ENCODE measurements at places on chromosomes 2 and 18. TPM values are rescaled to one million over a fixed set of nuclear protein-coding genes. Genes with fewer than 3 reads are reported as not detected.

The ADRA2B gene
- 3.5 TPM for total RNA-seq

The SCN3A gene
- not detected for total RNA-seq

- no peak for DNase-seq
Observed at GRCh38 chr2:42835577-42836371, 43.4 kb upstream of the HAAO start.

DNA sequence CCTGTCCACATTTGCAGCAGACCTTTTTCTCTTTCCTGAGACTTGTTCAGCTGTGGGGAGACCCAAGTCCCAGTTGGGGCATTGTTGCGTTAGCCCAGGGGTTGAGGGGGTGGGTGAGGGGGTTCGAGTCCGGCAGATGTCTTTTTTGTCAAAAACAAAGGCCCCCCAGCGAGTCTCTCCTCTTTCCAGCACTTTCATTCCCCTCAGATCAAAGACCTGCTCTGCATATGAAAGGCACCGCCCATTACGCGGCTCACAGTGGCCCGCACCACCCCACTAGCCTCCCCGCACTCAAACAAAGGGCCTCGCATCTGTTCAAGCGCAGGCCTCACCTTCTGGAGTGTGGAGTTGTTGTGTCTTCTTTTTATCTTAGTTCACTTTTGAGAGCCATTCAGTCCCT is 25.2 kb downstream of the TRABD2A start:
- DNase-seq = peak; percentile 78

GRCh38 chr2:67463810-67464209 is 66.7 kb downstream of the ETAA1 start:
- no peak for DNase-seq

DNA sequence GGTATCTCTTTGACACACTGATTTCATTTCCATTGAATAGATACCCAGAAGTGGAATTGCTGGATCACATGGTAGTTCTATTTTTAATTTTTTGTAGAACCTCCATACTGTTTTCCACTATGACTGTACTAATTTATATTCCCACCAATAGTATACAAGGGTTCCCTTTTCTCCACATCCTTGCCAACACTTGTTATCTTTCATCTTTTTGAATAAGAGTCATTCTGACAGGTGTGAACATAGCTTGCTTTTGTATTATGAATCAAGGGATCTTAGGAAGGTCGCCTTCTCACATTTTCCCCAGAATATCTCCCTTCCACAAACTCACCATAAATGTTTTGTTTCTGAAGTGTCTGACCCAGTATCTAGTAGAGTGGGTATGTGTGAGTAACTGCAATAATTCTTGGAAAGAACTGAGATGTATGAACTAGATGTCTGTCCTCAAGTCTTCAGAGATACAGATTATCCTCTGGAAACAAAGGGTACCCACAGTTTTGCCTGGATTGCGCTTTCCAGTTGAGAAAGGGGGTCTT is 17.1 kb upstream of the SP3 start:
- no peak for DNase-seq

DNA sequence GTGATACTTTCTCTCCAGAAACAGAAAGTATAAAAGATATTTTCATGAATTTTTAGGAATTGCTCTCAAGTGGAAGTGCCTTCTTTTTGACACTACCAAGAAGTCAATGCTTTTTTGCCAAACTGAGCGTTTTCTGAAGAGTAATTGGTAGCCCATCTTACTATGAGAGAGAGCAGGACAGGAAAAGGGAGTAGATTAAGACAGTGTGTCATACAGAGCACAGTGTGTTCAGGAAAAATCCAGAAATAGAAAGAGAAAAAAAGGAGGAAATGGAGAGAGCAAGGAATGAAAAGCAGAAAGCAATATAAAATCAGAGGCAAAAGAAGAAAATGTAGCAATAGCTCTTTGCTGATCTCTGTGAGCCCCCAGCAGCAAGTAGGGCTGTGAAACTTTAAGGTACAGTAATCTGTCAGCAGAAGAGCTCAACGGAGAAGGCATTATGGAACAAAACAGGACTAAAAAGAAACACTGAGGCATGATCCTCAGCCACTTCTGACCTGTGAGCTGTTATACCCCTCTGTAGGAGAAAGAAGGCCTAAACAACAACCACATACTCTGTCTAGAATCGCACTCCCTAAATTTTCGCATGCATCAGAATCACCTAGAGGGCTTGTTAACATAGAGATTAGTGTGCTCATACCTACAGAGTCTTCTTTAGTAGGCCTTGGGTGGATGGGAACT is 15.0 kb upstream of the PGAP1 start:
- DNase-seq = no peak

DNA sequence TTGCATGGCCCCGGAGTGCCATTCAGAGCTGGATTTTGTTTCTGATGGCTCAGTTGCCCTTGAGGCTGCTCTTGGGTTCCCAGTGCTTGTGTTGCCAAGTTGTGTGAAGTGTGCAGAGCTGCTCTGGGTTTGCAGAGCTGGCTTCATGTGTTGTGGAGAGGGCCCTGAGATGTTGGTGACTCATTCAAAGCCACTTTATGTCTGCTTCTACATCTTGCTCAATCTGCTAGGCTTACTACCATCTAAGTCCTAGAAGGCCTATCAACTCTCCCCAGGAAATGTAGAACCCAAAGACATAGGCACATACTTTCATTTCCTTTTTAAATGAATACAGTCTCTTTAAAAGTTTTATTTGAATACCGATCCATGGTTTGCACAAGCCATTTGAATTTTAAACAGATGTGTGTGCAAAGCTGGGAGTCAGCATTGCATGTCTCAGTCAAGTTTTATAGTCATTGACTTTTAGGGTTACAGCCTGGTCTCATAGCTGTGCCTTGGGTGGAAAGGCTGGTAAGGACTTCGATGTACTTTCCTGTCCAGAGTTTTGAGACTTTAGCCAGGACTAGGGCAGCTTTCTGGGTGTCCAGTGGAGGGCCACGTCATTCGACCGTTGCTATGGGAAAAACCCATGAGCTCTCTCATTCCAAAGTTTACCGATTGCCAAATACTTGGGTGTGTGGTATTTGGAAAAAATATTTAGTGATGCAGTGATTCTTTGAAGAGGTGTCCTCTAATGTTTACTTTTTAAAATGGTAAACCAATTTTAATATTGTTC is 105.0 kb downstream of the LTBP1 start:
- DNase-seq = no peak

- DNase-seq = no peak
Observed at GRCh38 chr2:32732912-32733472, 105.1 kb downstream of the TTC27 start.

DNA sequence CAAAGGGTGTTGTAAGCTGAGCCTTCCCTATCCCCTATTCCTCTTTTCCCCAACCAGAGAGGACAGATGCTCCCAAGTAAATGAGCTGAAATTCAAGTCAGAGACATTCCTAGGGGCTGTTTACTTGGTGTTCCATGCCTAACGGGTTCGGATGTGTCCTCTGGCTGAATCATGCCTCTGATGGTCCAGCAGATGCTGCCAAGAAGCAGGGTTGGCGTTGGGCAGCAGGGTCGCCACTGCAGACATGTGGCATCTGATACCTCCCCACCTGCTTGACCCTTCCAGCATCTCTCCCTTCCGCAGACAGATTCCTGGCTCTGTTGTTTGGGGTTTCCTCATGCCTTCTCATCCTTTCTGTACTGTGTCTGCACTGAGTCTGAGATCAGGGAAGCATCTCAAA is 108.3 kb downstream of the HNRNPLL start:
- DNase-seq = no peak

DNA sequence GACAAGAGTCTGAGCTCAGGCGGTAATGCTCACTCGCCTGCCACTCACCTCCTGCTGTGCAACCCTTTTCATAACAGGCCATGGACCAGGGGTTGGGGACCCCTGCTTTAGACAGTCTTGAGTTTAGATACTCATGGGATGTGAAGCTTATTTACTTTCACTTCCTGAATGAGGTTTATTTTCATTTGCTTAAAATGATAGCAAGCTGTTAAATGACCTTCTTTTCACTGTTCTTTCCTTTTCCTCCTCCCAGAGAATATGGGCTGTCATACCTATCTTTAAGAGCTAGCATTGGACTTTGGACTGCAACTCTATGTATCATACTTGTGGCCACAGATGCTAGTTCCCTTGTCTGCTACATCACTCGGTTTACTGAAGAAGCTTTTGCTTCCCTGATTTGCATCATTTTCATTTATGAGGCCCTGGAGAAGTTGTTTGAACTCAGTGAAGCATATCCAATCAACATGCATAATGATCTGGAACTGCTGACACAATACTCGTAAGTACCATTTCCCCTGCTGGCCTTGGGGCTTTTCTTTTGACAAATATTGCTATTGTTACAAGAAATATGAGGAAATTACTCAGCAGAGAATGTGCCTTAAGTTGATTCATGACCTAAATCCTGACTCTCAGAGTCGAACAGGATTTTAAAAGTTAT is 168.5 kb downstream of the DPP4 start:
- no peak for DNase-seq

GRCh38 chr2:172461591-172462372 is 34.4 kb downstream of the ITGA6 start:
- DNase-seq = peak; percentile 95

DNA sequence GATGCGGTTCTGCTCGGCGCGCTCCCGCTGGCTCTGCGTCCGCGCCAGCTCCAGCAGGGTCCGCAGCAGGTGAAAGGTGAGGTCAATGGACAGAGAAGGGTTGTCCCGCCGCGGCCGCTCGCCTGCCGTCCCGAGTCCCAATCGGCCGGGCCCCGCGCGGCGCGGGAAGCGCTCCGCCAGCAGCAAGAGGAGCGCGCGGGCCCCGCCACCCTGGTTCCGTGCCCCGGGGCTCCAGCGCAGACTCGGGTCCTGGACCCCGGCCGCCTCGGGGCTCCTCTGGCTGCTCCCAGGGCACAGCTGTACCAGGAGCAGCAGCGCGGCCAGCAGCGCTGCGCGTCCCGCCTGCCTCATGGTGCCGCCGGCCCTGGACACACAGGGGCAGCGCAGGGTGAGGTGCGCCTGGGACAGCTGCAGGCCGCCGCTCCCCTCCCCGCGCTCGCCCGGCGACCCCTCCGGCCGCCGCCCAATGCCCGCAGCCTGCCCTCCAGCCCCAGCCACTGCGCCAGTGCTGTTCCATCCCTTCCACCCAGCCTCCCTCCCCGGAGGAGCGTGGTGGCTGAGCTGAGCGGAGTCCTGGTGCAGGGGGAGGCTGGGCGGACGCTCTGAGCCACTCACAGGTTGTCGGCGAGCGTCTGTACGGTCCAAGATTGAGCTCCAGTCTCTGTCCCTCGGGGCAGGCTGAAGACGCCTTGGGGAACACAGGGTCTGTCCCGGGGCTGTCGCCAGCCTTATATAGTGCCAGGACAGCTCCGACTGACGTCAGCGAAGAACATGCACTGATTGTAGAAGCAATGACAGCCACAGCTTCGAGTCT is 493 bp downstream of the UCN start:
- peak; percentile 74 for DNase-seq

DNA sequence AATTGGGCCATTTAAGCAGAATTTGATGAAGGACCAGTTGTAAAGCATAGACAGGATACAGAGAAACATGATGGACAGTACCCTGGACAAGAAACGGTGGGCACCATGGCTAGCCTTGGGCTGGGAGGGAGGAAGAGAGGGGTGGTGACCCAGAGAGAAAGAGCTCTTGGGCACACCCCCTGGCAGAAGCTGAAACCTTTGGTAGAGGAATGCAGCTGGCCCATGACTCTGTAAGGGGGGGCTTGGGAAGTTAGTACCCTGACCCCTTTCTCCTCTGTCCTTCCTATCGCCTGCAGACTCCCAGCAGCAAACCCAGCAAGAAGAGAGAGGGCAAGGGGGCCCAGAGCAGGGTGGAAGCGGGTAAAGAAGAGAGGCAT is 32.6 kb downstream of the MRPL44 start:
- DNase-seq = no peak

DNA sequence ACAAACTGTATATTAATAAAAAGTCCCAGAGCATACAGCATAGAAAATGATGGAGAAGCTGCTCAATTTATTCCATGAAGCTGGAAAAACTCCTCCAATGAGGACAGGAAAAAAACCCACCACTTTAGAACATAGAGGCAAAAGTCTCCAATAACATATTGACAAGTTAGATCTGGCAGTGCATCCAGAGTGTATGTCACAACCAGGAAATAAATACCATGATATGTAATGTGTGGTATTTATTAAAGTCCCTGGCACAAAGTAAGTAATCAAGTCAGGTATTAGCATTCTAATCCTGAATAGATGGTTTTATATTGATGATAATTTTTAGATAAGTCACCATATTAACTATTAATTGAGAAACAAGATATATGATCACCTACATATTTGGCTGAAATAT is 427.3 kb upstream of the HS6ST1 start:
- DNase-seq = no peak

DNA sequence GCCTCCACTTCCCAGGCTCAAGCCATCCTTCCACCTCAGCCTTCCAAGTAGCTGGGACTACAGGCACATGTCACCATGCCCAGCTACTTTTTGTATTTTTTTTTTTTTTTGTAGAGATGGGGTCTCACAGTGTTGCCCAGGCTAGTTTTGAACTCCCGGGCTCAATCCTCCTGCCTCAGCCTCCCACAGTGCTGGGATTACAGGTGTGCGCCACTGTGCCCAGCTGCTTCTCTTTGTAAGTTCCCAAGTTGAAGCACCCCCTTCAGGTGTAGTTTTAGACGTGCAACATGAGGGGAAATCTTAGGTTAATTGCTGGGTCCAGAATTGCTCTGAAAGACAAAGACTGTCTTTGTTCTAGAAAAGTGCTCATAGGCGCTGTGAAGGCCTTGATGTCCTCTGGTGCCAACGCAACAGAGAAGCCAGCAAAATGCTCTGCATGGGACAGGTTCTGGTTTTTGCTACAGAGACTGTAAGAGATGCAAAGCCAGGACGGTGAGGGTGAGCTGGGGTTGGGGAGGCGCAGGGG is 46.6 kb downstream of the RRM2 start:
- DNase-seq = peak; percentile 26

- no peak for DNase-seq
Observed at GRCh38 chr18:9013926-9014373, 88.5 kb upstream of the NDUFV2 start.

DNA sequence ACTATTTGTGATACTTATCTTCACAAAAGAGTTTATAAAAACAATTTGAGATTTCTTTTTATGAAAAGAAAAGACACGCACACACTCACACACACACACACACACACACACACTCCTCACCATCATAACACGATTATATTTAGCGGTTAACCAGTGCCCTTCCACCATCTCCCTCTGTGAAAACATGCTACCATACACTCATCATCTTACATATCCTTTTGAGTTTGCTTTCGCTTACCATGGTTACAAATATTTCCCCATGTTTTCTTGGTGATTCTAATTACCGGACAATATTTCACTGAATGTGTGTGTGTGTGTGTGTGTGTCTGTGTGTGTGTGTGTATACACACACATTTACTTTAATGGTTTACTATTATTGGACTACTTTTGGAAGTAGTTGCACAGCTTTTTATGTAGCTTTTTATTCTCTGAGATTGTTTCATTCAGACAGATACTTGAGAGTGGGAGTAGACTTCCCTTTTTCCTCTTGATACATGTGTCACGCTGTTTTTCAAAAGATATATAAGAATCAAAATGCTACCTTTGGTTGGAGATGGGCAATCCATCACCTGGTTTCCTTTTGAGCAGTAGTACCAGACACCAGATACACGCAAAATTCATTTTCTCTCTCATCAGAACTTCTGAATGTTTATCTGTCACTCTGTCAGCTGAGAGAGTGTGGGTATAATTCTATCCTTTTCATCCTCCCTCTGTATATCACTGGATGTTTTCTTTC is 138.1 kb downstream of the SETBP1 start:
- no peak for DNase-seq
